Frontal cortex (tissue), 4 donors: ENCODE measurements at places on chromosomes 1 and 21. TPM values are rescaled to one million over a fixed set of nuclear protein-coding genes. Genes with fewer than 3 reads are reported as not detected.

DNA sequence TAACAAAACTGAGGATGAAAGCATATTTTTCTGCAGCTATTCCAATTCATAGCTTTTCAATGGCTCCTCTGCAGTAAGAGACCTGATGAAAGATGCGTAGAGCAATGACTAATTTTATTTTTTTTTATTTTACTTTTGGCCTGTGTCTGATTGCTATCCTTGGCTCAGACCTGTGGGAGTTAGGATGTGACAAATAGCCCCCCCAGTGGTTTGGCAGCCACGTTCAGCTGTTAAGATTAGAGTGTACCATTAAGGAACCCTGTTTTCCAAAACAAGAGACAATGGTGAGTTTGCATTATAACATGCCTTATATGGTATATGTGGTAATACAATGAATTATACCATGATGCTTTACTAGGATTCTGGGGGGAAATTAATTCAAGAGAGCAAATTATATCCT is 264.7 kb downstream of the CACNA1E start:
- DNase-seq: no peak

DNA sequence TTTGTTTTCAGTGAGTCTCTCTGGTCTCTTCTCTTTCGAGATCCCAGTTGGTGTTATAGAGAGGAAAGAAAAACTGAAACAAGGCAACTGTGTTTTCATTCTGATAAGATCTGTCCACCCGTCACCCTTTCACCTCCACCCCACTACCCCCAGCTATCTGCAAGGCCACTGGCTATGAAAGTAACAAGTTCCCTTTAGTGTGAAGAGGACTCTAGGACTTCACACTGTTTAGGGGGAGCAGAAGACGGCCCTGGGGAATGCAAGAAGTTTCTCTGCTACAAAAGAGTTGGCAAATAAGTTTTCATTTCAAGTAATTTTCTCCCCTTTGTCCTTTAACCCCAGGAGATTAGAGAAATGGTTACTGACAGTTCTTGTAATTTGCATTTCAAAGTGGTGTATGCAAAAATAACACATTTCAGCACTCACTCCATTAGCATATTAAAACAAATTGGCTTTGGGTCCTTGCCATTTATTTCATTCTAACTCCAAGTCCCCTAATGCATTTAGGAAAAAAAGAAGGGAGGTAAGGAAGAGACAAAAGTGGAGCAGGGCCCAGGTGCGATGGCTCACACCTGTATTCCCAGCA is 79.6 kb upstream of the PPM1J start:
- DNase-seq: no peak

DNA sequence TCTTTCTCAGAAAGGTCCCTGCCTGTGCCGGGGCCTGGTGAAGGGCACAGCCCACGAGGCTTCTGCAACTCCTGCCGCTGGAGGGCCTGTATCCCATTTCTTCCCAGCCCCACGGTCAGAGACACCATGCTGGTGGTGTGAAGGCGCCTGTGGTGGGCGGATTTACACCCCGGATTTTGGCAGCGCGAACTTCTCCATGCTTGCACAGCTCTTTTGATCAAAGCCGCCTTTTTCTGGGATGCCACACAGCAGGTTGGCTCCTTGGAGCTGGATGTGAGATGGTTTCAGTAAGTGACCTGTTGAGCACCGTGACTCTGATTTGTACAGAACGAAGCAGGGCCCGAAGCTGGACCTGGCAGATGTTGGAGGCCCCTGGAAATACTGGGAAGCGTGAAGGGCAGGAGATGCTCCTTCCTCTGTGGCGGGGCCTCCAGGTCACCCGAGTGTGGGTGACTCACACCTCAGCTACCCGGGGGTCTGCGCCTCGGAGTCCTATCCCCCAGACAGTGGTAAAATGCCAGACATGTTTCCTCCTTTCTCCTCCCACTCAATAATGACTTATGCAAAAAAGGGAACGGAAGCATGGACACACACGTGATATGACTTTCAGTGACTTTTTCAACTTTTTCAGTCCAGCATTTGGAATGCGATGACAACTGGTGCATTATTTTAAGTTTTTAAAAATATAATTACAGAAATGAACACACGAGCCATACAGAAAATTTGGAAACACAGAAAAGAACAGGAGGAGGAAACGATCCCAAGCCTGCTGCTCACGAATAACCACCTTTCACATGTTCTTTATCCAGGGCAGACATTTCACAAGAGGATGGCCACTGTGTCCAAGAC is 9.0 kb downstream of the UMODL1 start:
- DNase-seq: no peak

DNA sequence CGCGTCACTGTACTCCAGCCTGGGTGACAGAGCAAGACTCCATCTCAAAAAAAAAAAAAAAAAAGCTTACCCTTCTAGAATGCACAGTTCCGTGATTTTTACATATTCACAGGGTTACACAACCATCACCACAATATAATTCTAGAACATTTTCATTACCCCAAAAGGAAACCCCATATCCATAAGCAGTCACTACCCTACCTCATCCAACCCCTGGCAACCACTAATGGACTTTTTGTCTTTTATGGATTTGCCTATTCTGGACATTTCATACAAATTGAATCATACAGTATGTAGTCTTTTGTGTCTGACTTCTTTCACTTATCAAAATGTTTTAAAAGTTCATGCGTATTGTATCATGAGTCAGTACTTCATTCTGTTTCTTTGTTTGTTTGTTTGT is 22.8 kb downstream of the SYF2 start:
- no peak for DNase-seq

DNA sequence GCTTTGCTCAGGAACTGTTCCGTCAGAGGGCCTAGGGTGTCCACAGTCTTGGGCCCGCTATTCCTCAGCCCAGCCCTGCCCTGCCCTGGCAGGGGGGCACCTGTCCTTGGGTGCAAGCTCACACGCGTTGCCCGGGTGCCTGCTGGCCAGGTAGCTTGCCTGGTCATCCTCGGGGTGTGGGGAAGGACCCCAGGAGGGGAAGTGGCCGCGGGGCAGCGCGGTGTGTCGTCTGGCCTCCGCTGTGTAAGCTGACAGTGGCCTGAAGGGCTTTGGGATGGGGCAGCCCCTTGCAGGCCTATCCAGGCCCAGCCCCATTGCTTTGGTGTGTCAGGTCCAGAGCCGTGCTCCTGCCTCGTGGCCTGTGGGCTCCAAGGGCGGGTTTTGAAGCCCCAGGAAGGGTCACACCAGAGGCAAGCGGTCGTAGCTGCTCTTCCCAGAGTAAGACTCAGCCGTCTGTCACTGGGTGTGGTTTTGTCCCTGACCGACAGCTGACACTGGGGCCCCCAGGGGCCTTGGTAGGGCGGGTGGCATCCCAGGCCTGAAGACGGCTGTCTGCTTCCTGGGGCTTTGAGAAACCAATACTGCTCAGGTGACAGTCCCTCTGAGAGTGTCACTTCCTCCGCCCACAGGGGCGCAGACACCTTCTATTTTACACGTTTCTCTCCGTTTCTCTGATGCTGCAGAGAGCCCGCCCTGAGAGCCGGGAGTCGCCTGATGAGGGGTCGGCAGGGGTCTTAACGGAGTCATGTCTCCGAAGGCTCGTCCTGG is 72.1 kb downstream of the SKI start:
- no peak for DNase-seq

DNA sequence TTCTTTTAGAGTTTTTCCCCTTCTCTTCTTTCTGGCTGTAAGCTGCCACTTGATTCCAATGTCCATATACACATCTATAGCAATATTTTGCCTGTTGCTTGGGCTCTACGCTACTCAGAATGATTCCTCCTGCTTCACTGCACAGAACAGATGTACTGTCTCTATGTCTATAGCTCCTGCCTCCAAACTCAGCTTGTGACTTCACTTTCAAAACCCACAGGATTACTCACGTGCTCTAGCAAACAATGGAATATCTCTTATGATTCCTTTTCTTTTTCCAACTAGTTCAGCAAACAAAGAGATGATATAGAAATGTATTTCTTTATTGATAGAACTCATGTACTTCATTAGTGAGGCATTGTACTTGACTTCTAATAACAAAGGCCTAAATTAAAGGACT is 80.5 kb upstream of the SOX13 start:
- no peak for DNase-seq

DNA sequence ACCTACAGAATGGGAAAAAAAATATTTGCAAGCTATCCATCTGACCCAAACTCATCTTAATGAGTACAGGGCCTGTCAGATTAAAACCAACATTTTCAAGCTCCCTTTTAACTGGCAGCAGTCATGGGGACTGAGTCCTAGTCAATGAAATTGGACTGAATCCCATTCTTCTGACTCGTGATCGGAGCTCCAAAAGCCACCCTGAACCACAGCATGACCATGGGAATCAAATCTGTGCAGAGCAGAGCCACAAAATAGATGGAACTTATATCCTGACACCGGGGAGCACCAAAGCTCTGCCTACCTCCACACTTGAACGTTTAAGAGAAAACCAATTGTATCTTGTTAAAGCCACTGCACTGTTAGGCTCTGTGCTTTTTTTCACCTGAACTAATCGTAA is 5.0 kb upstream of the RWDD3 start:
- DNase-seq: no peak

DNA sequence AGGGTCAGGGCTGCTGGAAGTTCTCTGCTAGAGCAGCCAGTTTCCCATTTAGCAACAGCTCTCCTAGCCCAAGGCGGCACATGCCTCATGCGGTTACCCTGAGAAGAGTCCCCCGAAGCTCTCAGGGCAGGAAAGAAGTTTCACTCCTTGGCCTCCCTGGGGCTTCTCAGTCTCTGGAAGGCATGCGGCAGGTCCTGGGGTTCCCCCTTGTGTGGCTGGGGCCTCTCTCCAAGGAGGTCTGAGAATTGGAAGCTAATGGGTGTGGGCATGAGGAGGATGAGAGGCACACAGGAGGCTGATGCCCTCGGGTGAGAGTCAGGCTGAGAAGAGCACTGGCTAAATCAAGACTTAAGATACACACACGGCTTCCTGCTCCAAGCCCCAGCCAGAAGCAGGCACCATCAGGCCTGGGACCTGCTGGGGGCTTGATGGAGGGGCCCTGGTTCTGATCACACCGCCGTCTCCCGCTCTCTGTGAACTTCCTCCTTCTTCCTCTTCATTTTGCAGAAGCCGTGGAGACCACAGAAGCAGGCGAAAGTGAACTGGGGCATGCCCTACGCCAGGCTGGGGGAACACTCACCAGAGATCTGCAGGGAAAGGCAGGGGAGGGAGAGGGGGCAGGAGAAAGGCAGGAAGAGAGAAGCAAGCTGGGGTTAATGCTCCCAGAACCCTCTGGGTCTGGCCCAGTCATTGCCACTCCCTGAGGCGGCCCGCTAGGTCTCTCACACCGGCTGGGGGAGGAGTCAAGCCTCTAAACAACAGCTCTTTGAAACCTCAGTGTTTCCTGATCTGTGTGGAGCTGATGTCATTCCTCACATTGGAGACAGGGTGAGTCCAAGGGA is 15.1 kb downstream of the BLACAT1 start:
- no peak for DNase-seq

DNA sequence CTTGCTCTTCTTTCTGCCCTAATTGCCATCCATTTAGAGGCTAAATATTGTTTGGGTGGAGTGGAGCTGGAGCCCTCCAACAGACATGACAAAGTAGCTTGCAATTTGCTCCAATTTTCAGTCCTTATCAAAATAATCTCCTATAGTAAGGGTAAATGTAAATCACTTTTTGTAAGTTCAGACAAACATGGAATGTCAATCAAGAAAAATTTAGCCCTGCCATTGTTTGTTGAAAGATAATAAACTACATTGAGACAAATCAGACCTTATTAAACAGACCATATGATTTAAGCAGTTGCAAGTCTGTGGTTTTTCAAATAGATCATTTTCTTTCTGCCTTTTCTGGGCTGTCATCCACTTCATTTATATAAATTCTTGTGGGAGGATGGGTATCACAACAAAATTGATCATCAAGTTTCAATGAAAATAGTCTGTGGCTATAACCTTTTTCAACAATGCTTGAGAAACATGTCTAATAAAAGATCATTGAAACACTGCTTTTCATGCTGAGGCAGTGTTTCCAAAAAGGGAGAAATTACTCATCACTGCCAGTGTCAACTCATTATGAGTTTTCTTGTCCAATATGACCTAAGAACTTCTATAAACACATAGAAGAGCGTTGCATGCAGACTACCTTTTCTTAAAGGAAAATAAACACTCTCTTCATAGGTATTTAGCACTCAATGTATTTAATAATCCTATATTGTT is 1152.0 kb upstream of the B3GALT2 start:
- DNase-seq: no peak

GRCh38 chr1:246128494-246129069 is 378.5 kb downstream of the SMYD3 start:
- no peak for DNase-seq

- DNase-seq: no peak
Observed at GRCh38 chr1:117632269-117633067, 26.6 kb downstream of the TENT5C start.

- DNase-seq: no peak
Observed at GRCh38 chr21:37645848-37646247, 270.4 kb downstream of the KCNJ6 start.

DNA sequence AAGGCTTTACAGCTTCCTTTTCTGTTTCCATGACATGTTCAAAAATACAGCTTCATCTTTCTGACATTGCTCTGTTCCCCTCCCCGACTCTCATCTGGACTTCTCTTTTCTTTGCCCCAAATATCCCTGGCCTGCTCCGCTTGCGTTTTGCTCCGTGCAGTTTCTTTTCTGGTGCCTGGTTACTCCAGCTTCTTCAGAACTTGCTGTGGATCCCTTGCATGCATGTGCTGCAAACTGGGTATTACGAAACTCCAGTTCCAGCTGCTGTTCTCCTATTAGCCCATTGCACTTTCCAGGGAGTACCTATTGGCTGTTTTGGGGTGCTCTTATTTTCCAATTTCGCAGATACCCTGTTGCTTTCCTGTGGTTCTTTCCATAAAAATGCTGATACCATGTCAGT is 9.9 kb upstream of the NDC1 start:
- DNase-seq: no peak

DNA sequence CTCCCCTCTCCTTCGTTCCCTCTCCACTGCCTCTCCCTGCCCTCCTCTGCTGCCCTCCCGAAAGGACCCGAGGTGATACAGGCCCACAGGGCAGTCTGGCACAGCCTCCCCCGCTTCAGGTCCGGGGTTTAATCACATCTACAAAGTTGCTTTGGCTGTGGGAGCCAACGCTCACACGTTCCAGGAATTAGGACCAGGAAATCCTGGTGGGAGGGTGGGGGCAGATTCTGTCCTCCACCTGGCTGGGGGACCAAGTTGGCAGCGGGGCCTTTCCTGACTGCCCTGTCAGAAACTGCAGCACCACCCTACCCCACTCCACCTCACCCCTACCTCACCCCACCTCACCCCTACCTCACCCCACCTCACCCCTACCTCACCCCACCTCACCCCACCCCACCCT is 95.1 kb downstream of the WDR4 start:
- DNase-seq: peak; percentile 16

The CASP9 gene
- total RNA-seq: 2.0 TPM

The RGS1 gene
- 6.5 TPM for total RNA-seq

The SLC9C2 gene
- 3.7 TPM for total RNA-seq

The FAM167B gene
- 0.41 TPM for total RNA-seq

The LRRIQ3 gene
- total RNA-seq: 0.82 TPM

The VHLL gene
- total RNA-seq: 0.82 TPM

The IQCC gene
- total RNA-seq: 3.3 TPM

The PYGO2 gene
- total RNA-seq: 9.4 TPM

The SPRR1B gene
- total RNA-seq: not detected

The KIRREL1 gene
- 13.5 TPM for total RNA-seq

The SSU72 gene
- total RNA-seq: 34.2 TPM
